ENCODE measurements at places on chromosomes 11 and 22.
A peak's percentile ranks its signal among the peaks of the same experiment; 100 is the strongest.

- no peak overlapping the region for H3K4me3 ChIP-seq
- no peaks in the 10 kb centered on the region for H3K36me3 ChIP-seq
- no peaks in the 10 kb centered on the region for H3K27me3 ChIP-seq
- H3K4me1 ChIP-seq: peaks cover 10% of the 10 kb centered on the region
- no peak overlapping the region for H3K27ac ChIP-seq
Observed at GRCh38 chr11:126405374-126405773, 49.9 kb downstream of the ST3GAL4 start.

DNA sequence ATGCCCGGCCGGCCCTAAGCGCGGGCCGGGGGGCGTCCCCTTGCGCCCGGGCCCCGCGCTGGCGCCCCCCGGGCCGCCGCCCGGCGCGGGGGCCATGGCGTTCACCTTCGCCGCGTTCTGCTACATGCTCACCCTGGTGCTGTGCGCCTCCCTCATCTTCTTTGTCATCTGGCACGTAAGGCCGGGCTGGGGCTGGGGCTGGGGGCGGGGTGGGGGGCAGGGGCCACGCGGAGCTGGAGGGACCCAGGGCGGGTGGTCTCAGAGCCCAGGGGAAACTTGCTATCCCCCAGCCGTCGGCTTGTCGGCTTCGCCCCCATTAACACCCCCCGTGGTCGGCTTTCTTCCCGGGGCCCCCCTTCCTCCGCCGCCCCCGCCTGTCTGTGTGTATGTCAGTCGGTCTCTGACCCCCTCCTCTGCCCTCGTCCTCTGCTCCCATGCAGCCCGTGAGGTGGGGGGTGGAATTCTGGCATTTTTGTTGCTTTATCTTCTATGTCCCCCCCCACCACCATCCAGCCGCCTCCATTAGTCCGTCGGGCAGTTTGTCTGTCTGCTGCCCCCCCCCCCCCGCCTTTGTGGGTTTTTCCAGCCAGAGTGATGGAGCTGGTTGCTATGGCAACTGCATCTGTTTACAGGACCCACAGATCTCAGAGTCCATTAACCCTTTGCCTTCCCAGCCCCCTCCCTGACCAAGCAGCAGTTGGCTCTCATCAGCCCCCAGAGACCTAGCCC, 552 bp downstream of the CNIH2 start:
- H3K27ac ChIP-seq: no peak overlapping the region
- H3K4me3 ChIP-seq: no peak overlapping the region
- peaks cover 7% of the 10 kb centered on the region for H3K36me3 ChIP-seq

DNA sequence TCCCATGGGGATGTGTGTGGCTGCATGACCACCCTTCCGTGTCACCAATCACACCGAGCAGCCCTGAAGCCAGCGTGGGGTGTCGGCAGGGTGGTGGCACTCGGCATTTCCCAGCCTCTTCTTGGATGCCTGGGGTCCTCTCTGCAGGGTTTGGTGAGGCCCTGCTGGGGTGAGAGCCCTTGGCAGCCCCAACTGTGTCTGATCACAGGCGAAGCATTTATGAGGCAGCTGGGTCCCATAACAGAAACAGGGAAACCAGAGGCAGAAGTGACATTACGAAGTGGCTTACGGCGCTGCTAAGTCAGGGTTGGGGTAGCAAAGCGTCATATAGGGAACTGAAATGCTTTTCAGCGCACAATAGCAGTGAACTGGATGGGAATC, 92.3 kb upstream of the SEPTIN5 start:
- peaks cover 32% of the 10 kb centered on the region for H3K27me3 ChIP-seq
- H3K4me1 ChIP-seq: no peaks in the 10 kb centered on the region
- H3K36me3 ChIP-seq: no peaks in the 10 kb centered on the region
- H3K27ac ChIP-seq: no peak overlapping the region

DNA sequence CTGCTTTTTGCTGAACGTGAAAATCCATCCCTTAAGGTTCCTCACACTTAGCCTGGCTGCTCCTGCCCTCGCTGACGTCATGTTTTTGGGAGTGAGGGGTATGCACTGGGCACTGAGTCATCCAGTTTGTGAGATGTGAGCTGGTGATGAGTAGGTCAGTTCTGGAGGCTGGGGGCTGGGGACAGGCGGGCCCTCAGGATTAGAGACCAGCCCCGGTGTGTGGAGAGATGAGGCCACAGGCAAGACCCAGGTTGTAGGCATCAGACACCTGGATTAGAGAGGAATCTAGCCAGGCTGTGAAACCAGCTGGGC, 9.2 kb downstream of the KCNC1 start:
- no peak overlapping the region for H3K27ac ChIP-seq
- no peak overlapping the region for H3K4me3 ChIP-seq
- H3K27me3 ChIP-seq: no peaks in the 10 kb centered on the region
- peak; percentile 40 for DNase-seq
- H3K4me1 ChIP-seq: peaks cover 4% of the 10 kb centered on the region
- no peaks in the 10 kb centered on the region for H3K36me3 ChIP-seq

DNA sequence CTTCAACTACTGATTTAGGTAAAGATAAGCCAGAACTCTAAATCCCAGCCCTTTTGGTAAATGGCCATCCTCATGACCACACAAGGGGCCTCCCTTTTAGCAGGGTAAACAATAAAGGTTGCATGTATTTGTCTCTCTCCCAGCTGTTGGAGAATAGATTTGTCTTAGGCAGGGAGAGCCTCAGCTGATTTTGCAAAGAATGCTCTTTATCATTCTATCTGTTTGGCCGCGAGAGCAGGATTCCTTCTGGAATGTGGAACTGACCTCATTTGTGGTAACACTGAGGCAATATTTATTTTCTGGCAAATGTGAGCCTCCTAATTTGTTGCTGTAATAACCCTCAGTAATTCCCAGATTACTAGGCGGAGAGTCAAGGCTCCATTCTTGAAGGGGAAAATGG, 15.3 kb downstream of the PTS start:
- H3K27ac ChIP-seq: peak overlapping the region; percentile 26
- H3K4me1 ChIP-seq: peaks cover 14% of the 10 kb centered on the region
- peak; percentile 81 for DNase-seq
- H3K4me3 ChIP-seq: no peak overlapping the region
- no peaks in the 10 kb centered on the region for H3K27me3 ChIP-seq

DNA sequence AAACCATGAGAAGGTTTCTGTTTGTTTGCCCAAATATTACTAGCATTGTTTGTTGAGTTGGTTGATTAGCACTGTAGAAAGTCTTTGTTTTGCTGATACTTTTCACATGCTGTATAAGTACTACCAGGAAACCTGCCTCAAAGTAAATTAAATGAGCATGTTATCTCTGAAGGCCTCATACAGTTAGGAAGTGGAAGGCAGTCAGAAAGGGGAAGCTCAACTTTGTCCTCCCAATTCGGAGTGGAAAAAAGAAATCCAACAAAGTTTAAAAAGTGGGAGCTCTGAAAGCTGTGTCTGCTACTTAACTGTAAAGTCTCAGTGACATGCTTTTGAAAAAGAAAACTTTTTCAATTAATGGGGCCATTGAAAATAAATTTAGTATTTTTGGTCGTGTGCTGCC, 188.3 kb upstream of the BLID start:
- H3K4me3 ChIP-seq: no peak overlapping the region
- H3K36me3 ChIP-seq: no peaks in the 10 kb centered on the region
- no peak for DNase-seq

GRCh38 chr11:94895971-94896370, 77.4 kb downstream of the CWC15 start:
- peaks cover 8% of the 10 kb centered on the region for H3K4me1 ChIP-seq
- H3K4me3 ChIP-seq: no peak overlapping the region
- H3K27me3 ChIP-seq: no peaks in the 10 kb centered on the region
- DNase-seq: peak; percentile 88
- peaks cover 29% of the 10 kb centered on the region for H3K36me3 ChIP-seq

DNA sequence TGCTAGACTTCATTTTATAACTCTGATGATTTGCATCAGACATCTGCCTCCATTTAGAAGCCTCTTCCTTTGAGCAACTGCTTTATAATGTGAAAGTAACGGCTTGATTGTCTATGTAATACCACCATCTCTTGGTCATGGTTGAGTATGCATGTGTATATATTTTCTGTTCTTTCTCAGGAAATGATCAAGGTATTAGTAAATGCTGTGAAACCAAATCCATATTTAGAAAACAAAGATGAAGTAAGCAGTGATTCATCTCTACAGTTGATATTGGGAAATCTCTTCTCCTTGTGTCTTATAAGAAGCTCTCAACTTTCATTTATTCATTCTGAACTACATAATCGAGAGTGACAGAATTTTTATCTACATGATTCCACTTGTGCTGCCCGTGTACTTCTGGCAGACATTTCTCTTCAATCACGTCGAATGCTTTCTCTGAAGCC, 104.6 kb upstream of the ANO3 start:
- no peaks in the 10 kb centered on the region for H3K27me3 ChIP-seq
- peak overlapping the region; percentile 91 for H3K27ac ChIP-seq
- H3K4me1 ChIP-seq: peaks cover 52% of the 10 kb centered on the region
- peak overlapping the region; percentile 52 for H3K4me3 ChIP-seq
- peak; percentile 91 for DNase-seq
- H3K36me3 ChIP-seq: no peaks in the 10 kb centered on the region

GRCh38 chr22:46129390-46130041, 20.8 kb upstream of the PPARA start:
- no peaks in the 10 kb centered on the region for H3K27me3 ChIP-seq
- H3K4me1 ChIP-seq: no peaks in the 10 kb centered on the region
- H3K27ac ChIP-seq: no peak overlapping the region
- DNase-seq: no peak
- H3K4me3 ChIP-seq: no peak overlapping the region
- no peaks in the 10 kb centered on the region for H3K36me3 ChIP-seq

DNA sequence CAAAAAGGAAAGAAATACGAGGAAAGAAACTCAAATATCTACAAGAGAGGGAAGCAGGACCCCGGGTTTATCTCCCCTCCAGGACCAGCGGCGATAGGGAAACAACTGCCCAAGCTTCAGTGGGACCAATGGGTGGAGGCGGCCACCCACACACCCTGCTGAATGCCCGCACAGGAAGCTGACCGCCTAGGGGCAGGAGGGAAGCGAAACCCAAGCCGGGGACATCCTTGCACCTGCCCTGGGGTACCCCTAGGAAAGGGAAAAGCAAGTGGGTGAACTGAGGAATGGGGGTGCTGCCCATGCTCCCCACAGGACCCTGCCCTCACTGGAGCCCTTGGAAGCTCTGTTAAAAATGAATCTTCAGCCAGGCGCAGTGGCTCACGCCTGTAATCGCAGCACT, 27.6 kb upstream of the HMOX1 start:
- H3K4me3 ChIP-seq: no peak overlapping the region
- no peak overlapping the region for H3K27ac ChIP-seq
- no peak for DNase-seq

DNA sequence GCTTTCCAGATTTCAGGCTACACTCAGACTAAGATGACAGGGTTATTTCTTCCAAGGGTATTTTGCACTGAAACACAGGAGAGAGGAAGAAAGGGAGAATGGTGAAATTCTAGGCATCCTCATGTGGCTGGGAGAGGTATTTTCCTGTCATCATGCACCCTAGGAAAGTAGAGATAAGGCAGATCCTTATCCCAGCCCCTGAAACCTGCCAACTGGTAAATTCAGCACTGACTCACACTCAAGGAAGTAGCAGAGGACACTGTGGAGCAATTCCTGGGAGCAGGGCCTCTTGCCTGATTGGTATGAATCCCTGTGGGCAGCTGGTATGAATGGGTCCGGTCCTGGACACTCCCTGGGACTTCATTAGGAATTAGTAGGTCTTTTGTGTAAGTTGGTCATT, 37.6 kb upstream of the SLC5A1 start:
- DNase-seq: peak; percentile 54
- H3K4me1 ChIP-seq: no peaks in the 10 kb centered on the region
- H3K4me3 ChIP-seq: no peak overlapping the region
- H3K36me3 ChIP-seq: no peaks in the 10 kb centered on the region
- H3K27ac ChIP-seq: no peak overlapping the region

GRCh38 chr11:26044389-26044788, 287.5 kb upstream of the ANO3 start:
- H3K36me3 ChIP-seq: no peaks in the 10 kb centered on the region
- no peak overlapping the region for H3K4me3 ChIP-seq
- DNase-seq: no peak
- no peaks in the 10 kb centered on the region for H3K4me1 ChIP-seq

DNA sequence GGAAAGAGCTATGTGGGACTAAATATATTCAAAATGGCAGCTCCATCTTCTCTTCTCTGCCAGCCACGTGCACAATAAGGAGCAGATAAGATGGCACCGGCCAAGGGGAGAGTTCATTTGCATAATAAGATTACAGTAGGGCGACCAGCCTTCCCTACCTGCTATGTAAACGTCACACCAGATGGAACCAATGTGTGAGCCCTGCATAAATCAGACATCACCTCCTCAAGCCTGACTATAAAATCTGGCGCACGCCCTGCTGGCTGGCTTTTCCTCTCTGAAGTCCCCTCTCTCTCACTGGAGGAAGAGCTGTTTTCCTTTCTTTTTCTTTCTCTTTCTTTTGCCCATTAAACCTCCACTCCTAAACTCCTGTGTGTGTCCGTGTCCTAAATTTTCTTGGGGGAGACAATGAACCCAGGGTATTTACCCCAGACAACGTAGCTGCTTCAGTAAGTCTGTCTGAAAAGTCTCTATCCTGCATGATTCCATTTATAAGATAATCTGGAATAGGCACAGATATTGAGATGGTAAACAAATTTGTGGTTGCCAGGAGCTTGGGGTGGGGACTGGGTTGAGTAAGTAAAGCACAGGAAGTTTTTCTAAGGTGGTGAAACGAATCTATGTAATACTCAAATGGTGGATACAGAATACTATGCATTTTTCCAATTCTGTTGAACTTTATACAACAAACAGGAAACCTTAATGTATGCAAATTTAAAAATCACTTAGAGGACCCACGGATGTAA, 670.0 kb upstream of the KIRREL3 start:
- no peak overlapping the region for H3K27ac ChIP-seq
- H3K4me1 ChIP-seq: no peaks in the 10 kb centered on the region
- no peak overlapping the region for H3K4me3 ChIP-seq
- 0 out of 2 replicates have a peak, but pooled peaks cover 12% of the 10 kb centered on the region for H3K27me3 ChIP-seq
- no peaks in the 10 kb centered on the region for H3K36me3 ChIP-seq

All from GM23248 (cell line).